Transverse colon (tissue), 4 donors: ENCODE measurements at places on chromosomes 1 and 21. TPM values are rescaled to one million over a fixed set of nuclear protein-coding genes. Genes with fewer than 3 reads are reported as not detected.
A peak's percentile ranks its signal among the peaks of the same experiment; 100 is the strongest.

- peak; percentile 55 for DNase-seq
Observed at GRCh38 chr21:36134803-36135390, at the start of gene CBR3. CBR3 (plus strand) TSS chr21:36135079; CDS start chr21:36135193, 114 bp downstream.

DNA sequence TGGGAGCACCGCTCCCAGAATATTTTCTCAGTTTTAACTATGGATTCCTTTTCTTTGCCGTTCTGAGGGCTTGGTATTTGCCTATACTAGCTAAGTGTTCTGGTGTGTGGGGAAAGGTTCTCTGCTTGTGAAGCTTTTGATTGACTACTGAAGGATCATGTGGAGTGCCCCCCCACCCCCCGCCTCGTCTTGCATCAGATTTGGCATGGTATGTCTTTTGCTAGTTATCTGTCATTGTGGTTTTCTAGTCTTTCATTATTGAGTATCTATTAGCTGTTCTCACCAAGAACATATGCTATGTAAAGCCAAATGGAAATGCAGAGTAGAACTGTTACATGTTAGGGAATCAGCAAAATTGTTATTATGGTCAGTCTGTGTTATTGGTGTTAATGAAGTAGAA is 58.3 kb downstream of the MACF1 start:
- DNase-seq = no peak

DNA sequence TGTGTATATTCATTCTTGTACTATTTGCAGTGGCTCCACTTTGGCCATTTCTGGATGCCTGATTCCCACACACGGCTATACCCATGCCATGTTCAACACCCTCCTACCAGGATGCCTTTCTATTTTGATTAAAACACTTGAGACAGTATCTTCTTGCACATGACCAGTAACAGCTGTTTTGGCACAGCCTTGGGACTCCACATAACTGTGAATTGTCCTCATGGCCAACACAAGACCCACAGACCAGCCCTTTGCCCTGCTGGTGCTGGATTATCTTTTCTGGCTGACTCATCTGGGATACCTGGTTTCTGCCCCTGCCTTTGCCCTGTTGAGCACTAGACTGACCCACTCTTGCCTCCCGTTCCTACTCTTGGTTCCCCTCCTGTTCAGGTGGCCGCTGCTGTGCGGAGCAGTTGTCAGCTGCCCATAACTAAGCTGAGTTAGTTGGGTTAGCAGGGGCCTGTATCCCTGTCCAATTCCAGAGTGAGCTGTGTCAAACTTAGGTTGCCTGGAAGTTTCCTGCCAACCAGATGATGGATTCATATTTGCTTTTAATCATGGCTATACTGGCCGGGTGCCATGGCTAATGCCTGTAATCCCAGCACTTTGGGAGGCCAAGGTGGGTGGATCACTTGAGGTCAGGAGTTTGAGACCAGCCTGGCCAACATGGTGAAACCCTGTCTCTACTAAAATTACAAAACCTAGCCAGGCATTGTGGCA is 10.8 kb upstream of the EYA3 start:
- DNase-seq = no peak

GRCh38 chr1:233566886-233567285 is 47.0 kb upstream of the KCNK1 start:
- DNase-seq = no peak

GRCh38 chr1:221161571-221162041 is 282.4 kb downstream of the HLX start:
- DNase-seq = no peak

- peak; percentile 84 for DNase-seq
Observed at GRCh38 chr1:36099681-36100341, 11.1 kb downstream of the ADPRS start.

DNA sequence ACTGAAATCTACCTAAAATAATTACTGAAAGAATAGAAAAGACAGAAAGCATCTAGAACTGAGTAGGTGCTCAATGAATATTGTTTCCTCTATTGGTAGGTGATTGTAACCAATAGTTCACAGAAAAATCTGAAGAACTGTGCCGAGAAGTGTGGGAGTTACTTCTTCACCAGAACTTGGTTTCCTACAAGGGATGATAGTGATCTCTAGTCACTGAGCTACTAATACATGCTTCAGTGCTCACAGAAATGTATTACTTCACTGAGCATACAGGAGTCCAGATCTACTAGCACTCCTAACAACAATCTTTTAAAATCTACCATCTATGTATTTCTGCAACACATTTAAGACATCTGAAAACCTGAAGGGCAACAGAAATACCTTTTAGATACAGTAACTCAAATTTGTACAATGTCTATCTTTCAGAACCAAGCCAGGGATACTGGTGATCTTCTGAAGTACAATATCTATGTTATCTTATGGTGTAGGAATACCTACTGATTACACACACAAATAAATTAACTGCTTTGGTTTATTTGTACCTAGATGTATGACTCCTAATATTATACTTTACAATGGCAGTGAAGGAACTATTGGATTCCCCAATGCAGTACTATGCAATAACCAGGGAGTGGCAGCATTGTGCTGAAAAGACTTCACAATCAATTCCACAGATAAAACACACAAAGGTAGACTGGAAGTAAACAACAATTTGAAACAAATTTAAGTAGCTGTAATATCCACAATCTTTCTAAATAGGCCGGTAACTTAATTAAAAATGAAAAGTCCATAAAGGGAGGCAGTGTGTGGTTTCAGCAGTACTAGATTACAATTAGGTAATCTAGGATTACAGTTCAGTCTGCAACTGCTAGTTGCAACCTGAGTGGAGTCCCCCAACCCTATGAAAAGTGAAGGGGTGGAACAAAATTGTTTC is 243.0 kb downstream of the SLC45A1 start:
- no peak for DNase-seq

GOLT1A gene
- total RNA-seq = not detected
